ENCODE measurements at places on chromosomes 2 and 18.

GRCh38 chr18:59954755-59955156 lies 55.0 kb downstream of the PMAIP1 start:
- DNase-seq = no peak

DNA sequence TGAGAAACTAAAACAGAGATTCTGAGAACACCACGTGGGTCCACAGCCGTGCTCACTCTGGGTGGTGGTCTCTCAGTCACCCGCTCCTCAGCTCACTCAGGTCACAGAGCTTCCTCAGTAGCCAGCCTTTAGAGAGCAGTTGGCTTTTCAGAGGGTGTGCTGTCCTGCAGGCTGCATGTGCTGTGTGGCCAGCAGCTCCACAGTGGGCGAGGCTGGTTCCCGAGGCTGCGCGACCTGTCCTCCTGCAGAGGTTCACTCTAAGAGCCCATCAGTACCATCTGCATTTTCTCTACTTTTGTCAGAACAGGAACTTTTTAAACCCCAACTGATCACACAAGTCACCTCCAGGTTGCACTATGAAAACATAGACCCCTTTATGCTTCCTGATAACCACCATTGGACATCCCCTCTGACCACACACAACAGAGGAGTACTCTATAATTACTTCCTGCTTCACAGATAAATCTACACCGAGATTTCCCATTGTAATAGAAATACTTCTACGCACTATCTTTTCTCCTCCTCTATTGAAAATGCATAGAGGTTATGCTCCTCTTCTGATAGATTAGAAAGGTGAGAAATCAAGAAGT lies 93.1 kb downstream of the GYPC start:
- no peak for DNase-seq

DNA sequence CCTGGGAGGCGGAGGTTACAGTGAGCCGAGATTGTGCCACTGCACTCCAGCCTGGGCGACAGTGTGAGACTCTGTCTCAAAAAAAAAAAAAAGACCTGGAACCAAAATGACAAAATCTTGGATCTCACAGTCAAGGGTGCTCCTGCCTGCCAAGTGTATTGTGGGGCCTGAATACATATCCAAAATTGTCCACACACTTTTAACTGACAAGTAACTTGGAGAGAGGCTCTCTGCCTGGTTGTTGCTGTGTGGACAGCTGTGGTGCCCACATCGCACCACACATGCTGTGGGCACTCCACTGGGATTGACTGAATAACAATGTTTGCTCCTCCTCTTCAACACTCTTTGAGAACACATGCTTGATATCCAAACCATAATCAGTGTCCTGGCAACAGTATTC lies 117.6 kb upstream of the REV1 start:
- no peak for DNase-seq

DNA sequence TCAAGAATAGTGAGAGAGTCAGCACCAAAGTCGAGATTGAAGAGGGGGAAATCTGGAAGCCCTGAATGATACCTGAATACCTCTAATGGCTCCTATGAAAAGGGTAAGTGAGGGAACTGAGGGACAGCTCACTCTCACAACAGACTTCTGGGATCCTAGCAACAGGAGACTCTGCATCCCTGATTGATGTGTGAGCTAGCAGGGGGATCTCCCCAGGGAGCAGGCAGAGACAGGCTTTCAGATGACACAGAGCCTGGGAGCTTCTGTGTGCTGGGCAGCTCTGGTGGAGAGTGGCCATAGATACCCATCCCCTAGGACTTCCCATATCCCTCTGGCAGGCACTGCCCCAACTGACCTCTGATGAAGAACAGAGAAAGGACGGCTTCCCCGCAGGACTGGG lies 206.2 kb downstream of the EXOC6B start:
- DNase-seq = no peak

GRCh38 chr2:99066075-99066958 lies 75.2 kb upstream of the C2orf15 start:
- DNase-seq = peak; percentile 71

All from NCI-H774 (cell line).